8988T (cell line): ENCODE measurements at places on chromosomes 4 and X.

GRCh38 chr4:188707036-188707435 lies 567.8 kb downstream of the TRIML1 start:
- no peak for DNase-seq

- DNase-seq = no peak
These were observed 102.8 kb upstream of the OR13H1 start for GRCh38 chrX:131441033-131441432.

DNA sequence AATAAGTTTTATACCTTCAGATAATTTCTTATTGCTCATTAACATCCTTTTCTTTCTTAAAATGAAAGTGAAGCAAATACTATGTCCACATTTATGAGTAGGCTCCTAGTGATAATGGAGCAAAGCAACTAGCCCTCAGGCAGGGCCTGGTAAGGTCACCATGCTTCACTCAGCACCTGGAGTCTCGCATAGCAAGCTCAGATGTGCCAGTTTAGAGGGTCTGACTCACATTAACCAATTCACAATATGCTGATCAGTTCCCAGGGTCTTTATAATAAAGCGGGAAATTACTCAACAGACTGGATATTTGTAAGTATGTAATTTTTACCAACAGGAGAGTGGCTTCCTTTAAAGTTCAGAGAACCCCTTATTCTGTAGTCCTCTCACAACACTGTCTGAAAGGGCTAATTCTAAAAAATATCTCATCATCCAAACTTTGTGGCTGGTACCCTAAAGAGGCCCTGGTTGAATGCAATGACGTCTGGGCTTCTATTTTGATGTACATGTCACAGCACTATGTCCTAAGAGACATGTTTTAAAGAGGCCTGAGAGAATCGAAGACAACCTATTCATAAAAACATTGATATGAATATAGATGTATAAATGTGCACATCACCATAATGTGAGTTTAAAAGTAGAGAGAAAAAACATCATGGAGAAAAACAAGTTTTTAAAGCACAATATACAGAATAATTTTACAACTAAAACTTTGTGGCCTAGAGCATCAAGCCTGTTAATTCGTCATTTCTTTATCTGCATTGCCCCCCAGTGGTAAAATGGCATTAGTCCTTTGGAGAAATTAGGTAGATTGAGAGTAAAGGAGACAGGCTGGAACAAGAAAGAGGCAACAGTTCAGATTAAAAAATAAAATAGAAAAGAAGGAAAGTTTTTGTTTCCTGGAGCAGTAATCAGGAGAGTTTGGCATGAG lies 44.3 kb downstream of the IL21 start:
- no peak for DNase-seq

DNA sequence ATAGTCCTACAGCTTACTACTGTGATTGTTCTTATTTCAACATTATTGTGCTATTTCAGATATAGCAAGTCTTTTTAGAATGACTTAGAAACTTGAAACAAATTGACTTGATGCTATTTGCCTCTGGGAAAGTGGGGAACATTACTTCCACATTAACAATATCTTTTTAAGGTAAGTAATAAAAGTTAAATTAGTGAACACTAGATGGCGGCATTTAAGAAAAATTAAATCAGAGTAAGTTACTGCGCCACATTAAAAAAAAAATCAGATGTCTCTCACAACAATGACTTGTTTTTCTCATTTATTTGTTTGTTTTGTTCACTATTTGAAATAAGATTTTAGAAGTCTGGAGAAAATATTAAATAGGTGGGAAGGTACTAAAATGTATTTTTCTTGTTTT lies 1026.9 kb upstream of the SLIT2 start:
- no peak for DNase-seq

DNA sequence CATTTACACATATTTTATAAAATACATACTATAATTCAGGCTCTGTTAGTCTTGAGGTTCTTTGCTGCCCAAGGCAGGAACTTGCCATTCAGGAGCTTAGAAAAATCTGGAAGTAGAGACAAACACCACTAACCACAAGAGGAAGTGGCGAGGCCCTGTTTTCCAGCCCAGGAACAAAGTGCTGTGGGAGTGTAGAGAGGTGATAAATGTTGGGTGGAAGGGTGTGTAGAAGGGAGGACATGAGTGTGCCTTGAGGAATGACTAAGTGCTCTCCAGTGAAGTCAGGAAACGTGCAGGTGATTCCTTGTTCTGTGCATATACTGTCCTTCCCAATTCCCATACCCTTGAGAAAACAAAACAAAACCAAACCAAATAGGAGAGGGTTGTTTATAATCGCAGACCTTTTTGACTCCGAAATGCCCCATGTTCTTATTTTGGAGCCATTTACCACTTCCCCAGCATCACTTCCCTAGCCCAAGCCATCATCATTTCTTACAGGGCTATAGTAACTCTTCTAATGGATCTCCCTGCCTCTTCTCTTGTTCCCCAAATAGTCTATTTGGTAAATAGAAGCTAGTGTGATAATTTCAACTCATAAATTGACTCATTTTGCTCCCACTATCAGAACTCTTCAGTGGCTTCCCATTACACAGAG lies 83.2 kb downstream of the GPAT3 start:
- DNase-seq = no peak

DNA sequence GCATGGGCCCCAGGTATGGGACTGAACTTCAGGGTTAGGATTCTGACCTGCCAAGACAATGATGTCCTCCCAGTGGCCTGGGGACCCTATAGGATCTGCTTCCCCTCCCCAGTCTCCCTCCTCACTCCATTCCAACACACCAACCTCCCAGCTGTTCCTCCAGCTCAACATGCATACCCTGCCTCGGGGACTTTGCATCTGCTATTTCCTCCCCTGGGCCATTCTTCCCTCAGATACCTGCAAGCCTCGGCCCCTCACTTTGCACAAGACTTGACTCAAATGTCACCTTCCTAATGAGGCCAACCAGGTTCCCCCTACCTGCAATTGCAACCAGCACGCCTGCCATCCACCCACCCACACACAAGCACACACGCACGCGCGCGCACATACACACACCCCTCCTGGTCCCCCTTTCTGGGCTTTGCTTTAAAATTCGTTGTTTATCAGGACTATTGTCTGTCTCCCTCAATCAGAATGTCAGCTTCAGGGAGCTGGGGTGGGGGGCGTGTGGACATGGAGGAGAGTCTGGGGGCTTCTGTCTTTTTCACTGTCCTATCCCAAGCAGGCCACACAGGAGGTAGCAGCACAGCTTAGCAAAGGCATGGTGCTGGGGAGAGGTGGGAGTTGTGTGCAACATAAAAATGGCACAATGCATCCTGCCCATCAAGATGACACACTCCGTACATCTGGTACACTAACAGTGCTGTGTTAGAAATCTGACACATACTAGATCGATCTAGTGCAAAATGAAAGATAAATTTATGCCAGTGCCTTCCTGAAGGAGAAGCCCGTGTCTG lies 20.6 kb upstream of the PPP2R2C start:
- no peak for DNase-seq

DNA sequence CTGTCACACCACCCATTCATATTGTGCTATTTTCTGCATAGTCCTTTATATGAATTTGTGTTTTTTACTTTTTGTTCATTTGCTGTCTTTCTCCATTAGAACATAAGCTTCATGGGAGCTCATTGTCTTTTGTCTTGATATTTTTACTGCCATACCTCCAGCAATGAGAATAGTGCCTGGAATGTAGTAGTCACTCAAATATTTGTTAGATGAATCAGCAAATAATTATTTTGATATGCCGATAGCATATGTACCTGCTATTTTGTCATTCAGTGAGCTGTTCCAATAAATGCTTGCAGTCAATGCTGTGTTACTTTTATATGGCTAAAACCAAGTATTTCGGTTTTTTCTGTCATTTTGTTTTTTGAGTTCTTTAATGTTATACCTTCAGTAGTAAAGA lies 43.5 kb upstream of the SLC25A31 start:
- no peak for DNase-seq

- no peak for DNase-seq
These were observed 381.4 kb downstream of the BCOR start for GRCh38 chrX:39716401-39716800.

- DNase-seq = no peak
These were observed 50.8 kb upstream of the C4orf50 start for GRCh38 chr4:6068986-6069385.

GRCh38 chr4:182207830-182208396 lies 35.3 kb upstream of the TENM3 start:
- DNase-seq = no peak

DNA sequence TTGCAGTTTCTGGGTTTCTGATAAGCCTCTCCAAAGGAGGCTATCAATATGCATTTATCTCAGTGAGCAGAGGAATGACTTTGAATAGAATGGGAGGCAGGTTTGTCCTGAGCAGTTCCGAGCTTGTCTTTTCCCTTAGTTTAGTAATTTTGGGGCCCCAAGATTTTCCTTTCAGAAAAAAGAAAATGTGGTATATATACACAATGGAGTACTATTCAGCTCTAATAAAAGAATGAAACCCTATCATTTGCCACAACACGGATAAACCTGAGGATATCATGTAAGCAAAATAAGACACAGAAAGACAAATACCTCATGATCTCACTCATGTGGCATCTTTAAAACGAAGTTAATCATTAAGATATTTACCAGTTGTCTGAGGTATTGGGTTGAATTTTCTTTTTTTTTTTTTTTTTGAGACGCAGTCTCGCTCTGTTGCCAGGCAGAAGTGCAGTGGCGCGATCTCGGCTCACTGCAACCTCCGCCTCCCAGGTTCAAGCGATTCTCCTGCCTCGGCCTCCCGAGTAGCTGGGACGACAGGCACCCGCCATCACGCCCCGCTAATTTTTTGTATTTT lies 540 bp downstream of the ZNF721 start:
- no peak for DNase-seq

GRCh38 chr4:183220236-183220635 lies 99.8 kb downstream of the CLDN22 start:
- DNase-seq = no peak

GRCh38 chr4:75015627-75016026 lies 82.7 kb downstream of the PARM1 start:
- no peak for DNase-seq

- DNase-seq = no peak
These were observed 12.8 kb upstream of the BOD1L1 start for GRCh38 chr4:13640149-13640940.

DNA sequence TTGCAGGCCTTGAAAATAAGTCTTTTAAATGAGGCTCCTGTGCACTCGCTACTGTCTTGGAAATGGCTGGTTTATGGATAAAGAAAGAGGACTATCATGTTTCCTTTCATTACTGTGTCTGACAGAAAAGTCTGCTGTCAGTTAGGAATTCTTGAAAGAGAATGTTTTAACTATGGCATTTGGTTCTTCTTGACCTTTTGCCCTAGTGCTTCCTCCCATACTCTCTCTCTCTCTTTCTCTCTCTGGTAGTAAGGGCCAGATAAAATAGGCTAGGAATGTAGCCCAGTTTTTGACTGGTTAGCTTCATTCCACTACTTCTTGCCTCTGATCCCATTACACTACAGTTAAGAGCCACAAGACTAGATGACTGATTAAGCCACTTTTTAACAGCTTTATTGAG lies 29.8 kb downstream of the YY2 start:
- DNase-seq = no peak

- DNase-seq = no peak
These were observed 112.2 kb upstream of the PSAPL1 start for GRCh38 chr4:7546809-7547367.

DNA sequence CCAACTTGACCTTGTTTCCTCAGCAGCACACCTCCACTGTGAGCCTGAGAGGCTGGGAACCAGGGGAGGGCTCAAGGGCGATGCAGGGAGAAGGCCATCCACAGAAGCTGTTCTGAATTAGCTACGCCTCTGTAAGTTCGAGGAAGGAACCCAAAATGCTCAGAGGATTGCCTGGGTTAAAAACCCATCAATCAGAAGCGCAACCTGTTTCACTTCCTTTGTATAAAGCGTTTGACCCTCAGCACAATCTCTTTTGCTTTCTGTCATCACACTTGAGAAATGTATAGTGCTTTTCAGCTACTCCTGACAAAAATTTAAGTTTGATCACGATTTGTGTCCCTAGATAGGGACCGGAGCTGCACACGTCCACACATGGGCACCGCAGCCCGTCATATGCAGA lies 48.0 kb upstream of the MAP3K15 start:
- DNase-seq = no peak

GRCh38 chr4:3047464-3048286 lies 26.7 kb downstream of the HTT-AS start:
- DNase-seq = no peak

DNA sequence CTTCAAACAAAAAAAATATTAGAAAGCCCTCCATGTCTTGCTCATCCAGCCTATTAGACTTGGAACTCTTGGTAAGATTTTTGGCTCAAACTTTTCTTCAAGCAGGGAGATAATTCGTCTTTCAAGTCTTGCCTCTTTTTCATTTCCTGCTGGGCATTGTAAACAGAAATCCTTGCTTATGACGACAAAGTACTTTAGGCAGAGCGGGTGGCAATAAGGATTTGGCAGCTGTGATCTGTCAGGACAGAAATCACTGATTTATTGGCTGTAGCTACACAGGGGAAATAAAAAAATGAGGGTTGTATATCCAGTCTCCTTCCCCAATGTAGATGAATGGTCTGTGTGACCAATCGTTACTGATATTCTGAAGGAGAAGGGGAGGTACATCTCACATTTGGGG lies 121.6 kb downstream of the SLC4A4 start:
- DNase-seq = no peak

GRCh38 chr4:123068081-123068480 lies 145.7 kb upstream of the NUDT6 start:
- no peak for DNase-seq

DNA sequence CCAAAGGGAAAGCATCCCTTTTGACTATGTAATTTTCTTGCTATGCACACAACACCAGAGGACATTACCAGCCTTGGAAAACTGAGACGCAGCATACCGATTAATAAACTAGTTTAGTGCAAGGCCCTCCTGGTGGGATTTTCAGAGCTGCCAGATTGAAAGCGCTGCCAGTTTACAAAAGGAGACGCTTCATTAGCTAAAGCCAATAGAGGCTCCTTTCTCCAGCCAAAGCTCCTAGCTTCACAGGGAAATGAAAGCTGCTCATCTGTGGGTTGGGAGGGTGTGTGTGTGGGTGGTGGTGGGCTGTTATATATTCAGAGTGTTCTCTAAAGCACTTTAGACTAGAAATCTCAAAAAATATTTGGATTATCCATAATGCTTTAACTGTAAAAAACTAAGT lies 32.4 kb downstream of the SPANXN4 start:
- no peak for DNase-seq

DNA sequence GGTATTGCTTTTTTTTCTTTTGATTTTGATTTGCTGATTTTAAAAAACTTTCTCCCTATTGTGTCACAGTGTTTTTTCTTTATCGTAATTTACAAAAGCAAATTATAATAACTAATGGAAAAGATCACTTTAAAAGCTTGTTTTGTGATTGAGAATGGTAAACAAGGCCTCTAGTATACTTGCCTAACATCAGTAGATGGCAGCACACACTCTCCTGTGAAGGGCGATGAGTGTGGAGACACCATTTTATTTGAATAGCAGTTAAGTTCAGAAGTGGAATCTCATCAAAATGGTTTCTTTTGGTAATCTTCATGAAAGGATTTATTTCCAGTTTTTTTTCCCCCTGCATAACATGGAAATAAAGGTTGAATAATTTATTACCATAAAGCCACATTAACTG lies 72.3 kb downstream of the PAK3 start:
- no peak for DNase-seq
